ENCODE measurements at places on chromosomes 12 and 14.

GRCh38 chr12:6548966-6549683, 6.7 kb downstream of the IFFO1 start:
- DNase-seq, result no peak

GRCh38 chr12:55068416-55069010, 48.7 kb downstream of the NEUROD4 start:
- DNase-seq, result no peak

DNA sequence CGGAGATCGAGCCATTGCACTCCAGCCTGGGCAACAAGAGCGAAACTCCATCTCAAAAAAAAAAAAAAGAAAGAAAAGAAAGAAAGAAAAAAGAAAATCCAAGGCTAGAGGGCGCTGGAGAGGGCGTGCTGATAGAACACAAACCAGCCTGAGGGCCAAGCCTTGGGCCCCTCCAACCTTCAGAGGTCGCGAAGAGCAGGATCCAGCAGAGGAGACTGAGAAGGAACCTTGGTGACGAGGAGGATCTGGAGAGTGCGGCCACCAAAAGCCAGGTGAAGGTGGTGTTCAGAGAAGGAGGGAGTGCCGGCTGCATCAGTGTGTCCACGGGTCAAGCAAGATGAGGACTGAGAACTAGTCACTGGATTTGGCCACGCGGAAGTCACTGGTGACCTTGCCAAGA, 4.1 kb upstream of the DYNC1H1 start:
- peak; percentile 19 for DNase-seq

GRCh38 chr14:95156161-95157047, 925 bp downstream of the DICER1 start:
- peak; percentile 38 for DNase-seq

- no peak for DNase-seq
These were observed 9.9 kb downstream of the SERPINA10 start for GRCh38 chr14:94282991-94283723.

GRCh38 chr12:87020071-87020470, 763.9 kb upstream of the MGAT4C start:
- no peak for DNase-seq

DNA sequence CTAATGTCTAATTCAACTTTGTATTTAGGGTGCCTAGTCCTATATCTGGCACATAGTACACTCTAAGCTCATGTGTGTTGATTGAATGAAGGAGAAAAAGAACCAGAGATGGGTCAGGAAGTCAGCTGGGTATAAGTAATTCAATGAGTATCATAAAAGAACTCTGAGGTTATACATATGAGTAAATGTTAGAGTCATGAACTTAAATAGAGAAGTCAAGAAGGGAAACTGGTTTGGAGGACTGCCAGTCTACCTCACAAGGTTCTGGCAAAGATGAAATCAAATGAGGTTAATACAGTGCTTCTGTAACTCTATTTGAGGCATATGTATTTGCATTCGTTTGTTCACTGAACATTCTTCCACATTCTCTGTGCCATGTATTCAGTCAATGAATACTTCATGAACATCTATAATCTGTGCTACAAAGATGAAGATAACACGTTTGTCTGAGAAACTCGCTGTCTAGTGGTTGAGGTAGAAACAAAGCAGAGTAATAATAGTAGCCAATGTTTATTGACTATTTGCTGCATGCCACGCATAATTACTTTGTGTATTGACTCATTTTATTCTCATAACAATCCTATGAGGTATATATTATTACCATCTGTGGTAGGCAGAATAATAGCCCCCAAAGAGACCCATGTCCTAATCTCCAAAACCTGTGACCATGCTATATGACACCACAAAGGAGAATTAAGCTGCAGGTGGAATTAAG, 88.9 kb downstream of the PTGER2 start:
- DNase-seq, result peak; percentile 29

DNA sequence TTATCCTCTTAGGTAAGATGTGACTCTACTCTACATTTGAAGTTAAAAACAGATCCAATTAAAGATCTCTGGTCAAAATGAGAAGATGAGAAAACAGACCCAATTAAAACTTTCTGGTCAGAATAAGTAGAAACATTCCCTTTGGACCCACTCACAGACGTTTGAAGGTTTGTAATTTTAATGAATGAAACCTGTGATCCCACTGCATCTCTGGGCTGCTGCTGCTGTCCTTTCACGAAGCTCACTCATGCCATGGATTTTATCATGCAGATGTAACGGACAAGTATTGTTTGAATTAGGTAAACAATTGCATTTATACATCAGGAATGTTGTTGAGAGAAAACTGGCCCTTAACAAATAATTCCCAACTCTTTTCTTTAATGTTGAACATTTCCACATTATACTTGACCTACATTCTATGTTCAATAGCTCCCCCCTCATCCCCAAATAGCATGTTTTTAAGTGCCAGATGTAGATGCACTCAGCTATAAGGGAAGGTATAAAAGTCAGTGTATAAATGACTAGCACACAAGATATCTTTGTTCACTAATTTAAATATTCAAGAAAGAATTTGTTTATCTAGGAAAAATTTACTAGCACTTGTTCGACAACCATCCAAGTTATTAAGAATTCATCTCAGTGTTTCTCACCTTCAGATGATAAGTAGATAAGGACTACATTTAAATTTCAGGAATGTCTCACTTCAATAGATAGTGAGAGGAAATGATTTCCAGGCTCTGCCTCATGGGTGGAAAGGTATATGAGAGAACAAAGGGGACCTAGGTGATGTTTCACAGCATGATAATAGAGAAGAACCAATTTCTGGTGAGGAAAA, 202.3 kb upstream of the LMNTD1 start:
- no peak for DNase-seq

DNA sequence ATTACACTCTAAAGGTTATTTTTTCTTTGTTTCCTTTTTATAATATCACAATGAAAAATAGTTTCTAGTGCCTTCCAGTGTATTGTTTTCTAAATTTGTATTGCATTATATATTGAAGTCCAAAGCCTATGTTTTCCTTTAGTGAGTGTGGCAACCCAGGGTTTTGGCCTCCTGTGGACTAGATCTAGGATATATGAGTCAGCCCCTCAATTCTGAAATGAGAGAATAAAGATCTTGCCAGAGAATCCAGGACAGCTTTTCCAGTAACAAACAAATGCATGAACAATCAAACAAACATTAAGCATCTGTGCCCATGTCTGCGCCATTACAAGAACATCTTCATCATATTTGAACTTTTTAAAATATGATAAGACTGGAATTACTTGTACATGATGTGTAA, 70.7 kb upstream of the SSTR1 start:
- no peak for DNase-seq

- DNase-seq, result no peak
These were observed 222.4 kb downstream of the GLT1D1 start for GRCh38 chr12:129075460-129076208.

GRCh38 chr14:21194597-21194996, 38.7 kb upstream of the OR5AU1 start:
- no peak for DNase-seq

All from activated naive CD4-positive, alpha-beta T cell treated with Interleukin-2 at 50 U/mL for 16 hours (primary cell).